Stimulated activated CD4-positive, alpha-beta T cell treated with anti-CD3 and anti-CD28 coated beads, Interleukin-15, amount 100 ng/mL, for 48 hours (primary cell): ENCODE measurements at places on chromosomes 4 and X.

DNA sequence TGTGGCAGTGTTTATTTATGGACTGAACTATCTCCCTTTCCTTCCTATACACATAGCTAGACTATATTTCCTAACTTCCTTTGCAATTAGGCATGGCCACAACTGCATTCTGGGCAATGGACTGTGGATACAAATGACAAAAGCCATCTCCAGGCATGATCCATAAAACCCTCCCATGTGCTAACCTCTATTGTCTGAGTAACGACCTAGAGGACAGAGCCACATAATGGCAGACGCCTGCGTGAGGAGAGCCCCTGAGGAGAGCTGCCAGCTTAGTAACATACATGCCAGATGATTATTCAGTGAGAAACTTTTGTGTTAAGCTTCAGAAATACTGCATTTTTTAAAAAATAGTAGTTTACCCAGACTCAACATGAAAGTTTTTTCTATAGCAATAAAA lies 142.9 kb downstream of the ADGRA3 start:
- no peak for DNase-seq

GRCh38 chr4:109928327-109929045 lies 15.8 kb downstream of the EGF start:
- DNase-seq, result no peak

DNA sequence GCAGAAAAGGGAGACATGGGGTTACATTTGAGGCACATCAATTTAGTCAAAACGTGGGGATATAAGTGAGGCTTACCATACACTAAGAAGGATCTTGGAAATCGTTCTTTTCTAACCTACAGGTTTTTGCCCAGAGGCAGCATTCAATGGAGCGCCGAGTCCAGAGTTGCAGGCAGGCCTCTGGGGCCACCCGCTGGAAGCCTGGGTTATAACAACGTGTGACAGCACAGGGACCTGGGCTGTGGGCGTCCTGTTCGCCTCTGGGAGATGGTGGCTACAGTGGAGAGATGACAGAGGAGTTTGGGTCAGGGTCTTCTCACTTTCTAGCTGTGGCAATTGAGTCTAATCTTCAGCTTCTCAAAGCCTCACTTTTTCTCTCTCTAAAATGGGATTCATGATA lies 53.9 kb downstream of the ENPP6 start:
- DNase-seq, result no peak

DNA sequence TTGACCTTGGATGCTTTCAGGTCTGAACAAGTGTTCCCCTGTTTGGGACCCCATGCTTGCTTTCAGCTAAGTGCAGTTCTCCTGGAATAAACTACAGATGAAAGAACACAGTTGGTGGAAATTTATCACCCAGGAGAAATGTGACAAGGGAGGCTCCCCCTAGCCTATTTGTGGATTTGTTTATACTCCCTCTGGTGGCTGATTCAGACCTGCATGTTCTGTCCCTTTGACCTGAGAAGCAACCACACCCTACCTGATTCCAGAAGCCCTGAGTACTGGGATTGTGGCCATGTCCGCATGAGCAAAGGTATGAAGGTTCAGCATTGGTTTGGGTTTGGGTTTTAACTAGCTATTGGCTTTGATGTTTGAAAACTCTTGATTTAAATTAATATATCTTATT lies 440.9 kb downstream of the MID1IP1 start:
- DNase-seq, result no peak

- DNase-seq, result no peak
These were observed 355.6 kb downstream of the CBLL2 start for GRCh38 chrX:22628275-22628674.

DNA sequence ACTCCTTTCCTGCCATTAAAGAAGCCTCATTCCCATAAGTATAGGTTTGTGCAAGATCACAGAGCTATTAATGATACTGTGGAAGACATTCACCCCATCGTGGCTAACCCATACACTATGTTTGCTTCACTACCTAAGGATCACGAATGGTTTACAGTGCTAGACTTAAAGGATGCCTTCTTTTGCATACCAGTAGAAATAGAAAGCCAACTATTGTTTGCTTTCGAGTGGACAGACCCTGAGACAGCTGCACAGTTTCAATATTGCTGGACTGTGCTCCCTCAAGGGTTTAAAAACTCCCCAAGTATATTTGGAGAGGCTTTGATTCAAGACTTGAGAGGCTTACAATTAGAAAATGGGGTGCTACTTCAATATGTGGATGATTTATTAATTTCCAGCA lies 16.0 kb upstream of the PAPSS1 start:
- no peak for DNase-seq
